ENCODE measurements at places on chromosomes 6 and 20. TPM values are rescaled to one million over a fixed set of nuclear protein-coding genes. Genes with fewer than 3 reads are reported as not detected.

SYNJ2 gene
- 68.5 TPM for total RNA-seq

LINC00237 gene
- not detected for total RNA-seq

GATA5 gene
- not detected for total RNA-seq

CTCFL gene
- not detected for total RNA-seq

MROH8 gene
- total RNA-seq = 3.3 TPM

FAM83B gene
- not detected for total RNA-seq

SLC35F1 gene
- total RNA-seq = 0.05 TPM

MPIG6B gene
- total RNA-seq = not detected

PSORS1C2 gene
- total RNA-seq = not detected

SLC22A2 gene
- total RNA-seq = not detected

SLC26A8 gene
- total RNA-seq = 0.26 TPM

ANGPT4 gene
- 0.02 TPM for total RNA-seq

PTGIS gene
- not detected for total RNA-seq

LHFPL5 gene
- total RNA-seq = not detected

SYTL3 gene
- 5.5 TPM for total RNA-seq

C6orf52 gene
- 1.9 TPM for total RNA-seq

BNIP5 gene
- not detected for total RNA-seq

DZANK1 gene
- total RNA-seq = 1.3 TPM

THBS2 gene
- total RNA-seq = 19.9 TPM

OGFR gene
- total RNA-seq = 95.5 TPM
